CD4-positive, alpha-beta T cell treated with Interleukin-4 for 4 hours (primary cell): ENCODE measurements at places on chromosomes 4 and X.

GRCh38 chr4:121685257-121685656 is 11.5 kb downstream of the ANXA5 start:
- DNase-seq: no peak

DNA sequence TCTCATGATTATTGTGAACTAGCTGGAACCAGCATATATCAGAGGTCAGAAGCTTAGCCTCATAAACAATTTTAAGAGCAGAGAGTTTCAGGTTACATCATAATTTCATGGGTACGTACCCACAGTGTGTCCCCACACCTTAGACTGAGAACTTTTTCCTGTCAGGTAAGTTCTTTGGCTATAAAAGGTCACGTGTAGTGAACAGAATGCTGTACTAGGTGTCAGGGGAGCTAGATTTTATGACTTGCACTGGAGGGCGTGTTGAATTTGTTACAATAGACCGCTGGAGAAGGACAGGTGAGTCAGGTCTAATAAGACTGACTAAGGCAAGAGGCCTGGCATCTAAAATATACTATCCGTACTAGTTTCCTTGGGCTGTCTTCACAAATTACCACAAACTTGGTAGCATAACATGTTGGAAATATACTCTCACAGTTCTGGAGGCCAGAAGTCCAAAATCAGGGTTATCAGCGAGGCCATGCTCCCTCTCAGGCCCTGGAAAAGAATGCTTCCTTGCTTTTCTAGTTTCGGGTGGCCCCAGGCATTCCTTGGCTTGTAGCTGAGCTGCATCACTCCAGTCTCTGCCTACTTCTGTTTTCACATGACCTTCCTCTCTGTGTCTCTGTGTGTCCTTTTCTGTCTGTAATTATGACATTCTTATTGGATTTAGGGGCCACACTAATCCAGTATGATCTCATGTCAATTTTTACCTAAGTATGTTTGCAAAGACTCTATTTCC is 512.0 kb upstream of the NR3C2 start:
- no peak for DNase-seq

- no peak for DNase-seq
Measured at GRCh38 chrX:32185160-32185559, 1026.2 kb downstream of the DMD start.

DNA sequence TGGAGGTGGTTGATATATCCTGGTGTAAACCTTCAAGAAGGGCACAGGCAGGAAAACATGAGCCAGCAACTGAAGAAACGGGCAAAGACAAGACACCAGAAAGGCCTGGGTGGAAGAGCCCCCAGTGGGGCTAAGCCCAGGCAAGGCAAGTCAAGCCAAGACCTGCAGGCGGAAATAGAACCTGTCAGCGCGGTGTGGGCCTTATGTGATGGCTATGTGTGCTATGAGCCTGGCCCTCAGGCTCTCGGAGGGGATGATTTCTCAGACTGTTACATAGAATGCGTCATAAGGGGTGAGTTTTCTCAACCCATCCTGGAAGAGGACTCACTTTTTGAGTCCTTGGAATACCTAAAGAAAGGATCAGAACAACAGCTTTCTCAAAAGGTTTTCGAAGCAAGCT is 7.2 kb downstream of the ZFP42 start:
- no peak for DNase-seq

DNA sequence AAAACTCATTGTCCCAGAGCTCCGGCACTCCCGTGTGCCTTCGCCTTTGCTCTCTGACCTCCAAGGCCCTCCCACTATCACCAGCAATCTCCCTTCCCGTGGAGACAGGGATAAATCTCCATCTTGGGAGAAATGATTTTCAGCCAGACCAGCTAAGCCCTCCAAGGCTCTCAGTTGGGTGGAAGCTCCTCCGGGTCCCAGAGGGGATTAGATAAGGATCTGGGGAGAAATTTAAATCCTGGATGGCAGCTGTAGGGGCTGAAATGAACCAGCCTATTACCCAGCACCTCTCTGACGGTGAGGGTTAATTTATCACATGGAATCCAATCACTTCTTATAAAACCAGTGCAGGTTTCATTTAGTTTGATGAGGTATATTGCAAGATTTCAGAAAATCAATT is 366.2 kb downstream of the FBXW7 start:
- no peak for DNase-seq

DNA sequence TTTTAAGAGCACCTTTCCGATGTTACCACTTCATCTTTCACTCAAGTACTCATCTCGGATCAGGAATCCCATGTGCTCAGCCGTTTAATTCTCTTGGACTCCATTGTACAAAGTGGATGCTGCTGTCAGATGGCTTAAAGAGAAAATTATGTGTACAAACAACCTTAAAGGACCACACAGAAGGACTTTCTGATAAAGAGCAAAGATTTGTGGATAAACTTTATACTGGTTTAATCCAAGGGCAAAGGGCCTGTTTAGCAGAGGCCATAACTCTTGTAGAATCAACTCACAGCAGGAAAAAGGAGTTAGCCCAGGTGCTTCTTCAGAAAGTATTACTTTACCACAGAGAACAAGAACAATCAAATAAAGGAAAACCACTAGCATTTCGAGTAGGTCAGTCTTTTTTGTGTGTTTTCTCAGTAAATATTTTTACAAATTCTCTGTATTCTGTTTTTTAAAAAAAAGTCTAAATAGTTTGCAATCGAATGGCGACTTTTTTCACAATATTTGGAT is 20.1 kb downstream of the MMAA start:
- no peak for DNase-seq

GRCh38 chr4:41550308-41550707 is 12.4 kb downstream of the LIMCH1 start:
- DNase-seq: no peak

- DNase-seq: peak; percentile 41
Measured at GRCh38 chrX:154036513-154036912, 16.8 kb upstream of the IRAK1 start.

DNA sequence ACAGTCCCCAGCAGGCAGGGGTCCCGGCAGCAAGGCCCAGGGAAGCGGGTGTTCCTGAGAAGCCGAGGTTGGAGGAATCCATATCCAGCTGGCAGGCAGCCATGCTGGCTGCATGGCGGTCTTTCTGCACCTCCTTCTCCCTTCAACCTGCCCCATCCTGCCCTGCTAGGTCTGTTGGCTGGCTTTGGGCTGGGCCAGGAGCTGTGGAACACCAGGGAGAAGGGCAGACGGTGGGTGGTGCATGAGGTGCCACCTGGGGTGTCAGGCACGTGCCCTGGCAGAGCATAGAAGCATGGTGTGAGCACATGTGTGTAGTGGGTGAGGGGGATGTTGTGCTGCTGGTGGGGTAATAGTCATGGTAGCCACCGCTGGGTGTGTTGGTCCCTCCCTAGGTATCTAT is 150.1 kb downstream of the PJA1 start:
- DNase-seq: no peak

DNA sequence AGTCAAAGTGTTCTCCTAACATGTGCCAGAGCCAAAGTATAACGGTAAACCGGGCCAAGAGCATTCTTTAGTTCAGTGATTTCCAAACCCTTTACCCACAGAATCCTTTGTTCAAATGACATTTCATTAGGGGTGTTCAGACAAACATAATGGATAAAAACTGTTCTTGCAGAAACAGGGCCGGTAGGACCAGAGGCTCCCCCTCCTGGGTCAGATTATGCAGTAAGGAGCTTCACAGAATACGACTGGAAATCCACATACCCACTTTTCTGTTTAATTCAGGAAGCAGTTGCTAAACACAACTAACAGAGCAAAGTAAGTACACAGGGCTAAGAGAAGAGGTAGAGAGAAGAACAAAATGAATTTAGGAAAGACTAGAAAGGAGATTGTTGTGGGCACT is 46.6 kb upstream of the TMEM184C start:
- no peak for DNase-seq

GRCh38 chr4:74376888-74377483 is 12.0 kb downstream of the EREG start:
- peak; percentile 30 for DNase-seq

GRCh38 chrX:42123369-42123768 is 200.0 kb upstream of the CASK start:
- no peak for DNase-seq

- DNase-seq: no peak
Measured at GRCh38 chr4:186946682-186947294, 223.1 kb upstream of the FAT1 start.

GRCh38 chr4:40323866-40324265 is 11.3 kb upstream of the CHRNA9 start:
- DNase-seq: no peak

DNA sequence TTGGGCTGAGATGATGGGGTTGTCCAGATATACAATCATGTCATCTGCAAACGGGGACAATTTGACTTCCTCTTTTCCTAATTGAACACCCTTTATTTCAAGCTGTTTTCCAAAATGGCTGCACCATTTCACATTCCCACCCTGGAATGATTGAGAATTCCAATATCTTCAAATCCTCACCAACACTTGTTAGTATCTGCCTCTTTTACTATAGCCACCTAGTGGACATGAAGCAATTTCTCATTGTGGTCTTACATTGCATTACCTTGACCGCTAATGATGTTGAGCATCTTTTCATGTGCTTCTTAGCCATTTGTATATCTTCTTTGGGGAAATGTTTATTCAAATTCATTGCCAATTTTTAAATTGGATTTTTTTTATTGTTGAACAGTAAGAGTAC is 364.8 kb downstream of the SMARCA1 start:
- no peak for DNase-seq

GRCh38 chr4:159014859-159015258 is 88.0 kb upstream of the RAPGEF2 start:
- DNase-seq: no peak

DNA sequence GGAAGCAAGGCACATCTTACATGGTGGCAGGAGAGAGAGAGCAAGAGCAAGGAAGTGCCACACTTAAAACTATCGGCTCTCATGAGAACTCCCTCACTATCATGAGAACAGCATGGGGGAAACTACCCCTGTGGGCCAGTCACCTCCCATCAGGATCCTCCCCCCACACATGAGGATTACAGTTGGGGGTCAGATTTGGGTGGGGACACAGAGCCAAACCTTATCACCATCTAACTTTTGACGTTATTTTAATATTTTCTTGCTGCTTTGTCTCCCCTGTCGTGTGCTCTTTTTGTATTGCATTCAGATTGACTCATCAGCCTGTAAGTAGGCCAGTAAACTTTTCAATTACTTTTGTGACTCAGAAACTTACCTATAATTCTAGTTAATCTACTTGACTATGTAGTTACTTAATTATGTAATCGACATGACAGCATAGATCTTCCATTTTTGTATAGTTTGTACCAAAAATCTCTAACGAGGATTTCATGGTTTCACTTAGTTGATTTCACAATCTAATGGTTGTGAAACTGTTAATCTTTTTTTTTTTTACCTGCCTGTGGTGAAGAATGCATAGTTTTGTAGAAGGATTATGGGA is 18.3 kb downstream of the STIM2 start:
- DNase-seq: peak; percentile 78

DNA sequence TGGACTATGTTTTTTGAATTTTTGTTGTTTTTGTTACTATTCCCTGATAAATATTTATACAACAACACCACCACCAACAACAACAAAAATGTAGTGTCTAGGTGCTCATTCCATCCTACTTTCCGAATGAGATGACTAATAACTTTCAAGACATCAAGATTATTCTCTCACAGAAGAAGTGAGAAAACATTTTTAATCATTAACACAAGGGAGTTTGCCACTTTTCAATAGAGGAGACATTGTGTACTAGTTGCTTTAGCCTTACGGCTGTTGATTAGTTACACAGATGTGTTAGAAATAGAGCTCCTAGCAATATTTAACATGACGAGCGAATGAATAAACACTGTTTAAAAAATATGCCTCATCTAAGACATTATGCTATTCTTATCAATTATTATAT is 898.8 kb downstream of the C4orf33 start:
- no peak for DNase-seq

DNA sequence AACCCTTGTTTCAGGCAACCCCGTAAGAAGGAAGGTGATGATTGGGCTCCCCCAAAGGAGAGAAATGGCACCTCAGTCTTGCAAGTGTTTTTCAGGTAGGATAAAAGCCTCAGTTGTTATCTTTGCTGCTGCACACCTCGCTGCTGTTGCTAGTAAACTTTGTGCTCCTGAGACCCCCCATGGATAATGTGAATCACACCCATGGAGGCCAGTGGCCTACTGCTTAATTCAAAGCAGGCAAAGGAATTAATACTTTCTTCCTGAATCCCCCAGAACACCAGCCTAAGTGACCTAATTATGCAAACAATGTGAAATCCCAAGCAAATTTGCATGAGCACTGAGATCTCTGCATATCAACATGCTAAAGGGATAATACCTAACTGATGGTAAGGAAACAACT is 337.5 kb downstream of the GRIA2 start:
- no peak for DNase-seq

GRCh38 chr4:147682755-147683154 is 1.2 kb downstream of the PRMT9 start:
- DNase-seq: no peak

DNA sequence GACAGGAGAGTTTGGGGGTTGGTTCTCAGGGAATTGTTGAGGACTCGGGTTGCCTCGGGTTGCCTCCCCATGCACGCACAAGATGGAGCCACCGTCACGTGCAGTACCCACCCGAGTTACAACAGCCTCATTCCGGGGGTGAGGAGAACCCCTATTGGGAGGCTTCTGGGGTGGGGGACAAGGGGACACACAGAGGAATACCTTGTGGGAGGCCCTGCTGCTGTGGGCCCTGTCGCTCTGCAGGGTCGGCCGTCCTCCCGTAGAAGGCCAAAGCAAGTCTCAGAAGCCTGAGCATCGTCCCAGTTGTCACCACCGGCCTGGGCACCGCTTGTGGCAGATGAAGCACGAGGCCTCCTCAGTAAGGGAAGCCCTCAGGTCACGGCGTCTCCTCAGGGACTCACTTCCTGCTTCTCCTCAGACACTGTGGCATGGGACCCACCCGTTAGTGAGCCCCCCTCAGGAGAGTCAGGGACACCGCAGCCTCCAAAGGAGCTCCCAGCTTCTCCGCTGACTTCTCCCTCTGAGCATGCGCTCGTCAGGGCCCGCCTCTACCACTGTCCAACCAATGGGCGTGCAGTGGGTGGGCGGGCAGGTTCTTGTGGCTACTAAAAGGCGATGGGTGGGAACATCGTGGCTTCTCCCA is at the start of gene CT55:
Gene CT55 (minus strand): TSS at position 522 of the 643 bp plus-strand sequence. CDS start 227 bp downstream, at position 295.
- DNase-seq: no peak

GRCh38 chrX:22109442-22109841 is 77.3 kb downstream of the PHEX start:
- DNase-seq: no peak

DNA sequence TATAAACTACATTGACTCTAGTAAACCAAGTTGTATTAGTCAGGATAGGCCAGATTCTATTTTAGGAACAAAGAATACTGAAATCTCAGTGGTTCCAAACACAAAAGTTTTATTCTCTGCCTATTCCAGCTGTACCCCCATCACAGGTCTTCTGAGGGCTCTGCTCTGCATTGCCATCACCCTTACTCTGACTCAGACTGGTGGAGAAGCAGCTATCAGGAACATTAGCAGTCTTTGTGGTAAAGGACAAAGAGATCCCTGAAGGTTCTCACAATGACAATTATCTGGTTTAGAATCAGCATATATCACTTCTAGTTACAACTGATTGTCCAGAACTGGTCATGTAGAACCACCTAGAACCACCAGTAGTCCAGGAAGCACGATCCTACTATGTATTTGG is 251.1 kb downstream of the GLUD2 start:
- no peak for DNase-seq
